ENCODE measurements at places on chromosomes 4 and X.
A peak's percentile ranks its signal among the peaks of the same experiment; 100 is the strongest.

DNA sequence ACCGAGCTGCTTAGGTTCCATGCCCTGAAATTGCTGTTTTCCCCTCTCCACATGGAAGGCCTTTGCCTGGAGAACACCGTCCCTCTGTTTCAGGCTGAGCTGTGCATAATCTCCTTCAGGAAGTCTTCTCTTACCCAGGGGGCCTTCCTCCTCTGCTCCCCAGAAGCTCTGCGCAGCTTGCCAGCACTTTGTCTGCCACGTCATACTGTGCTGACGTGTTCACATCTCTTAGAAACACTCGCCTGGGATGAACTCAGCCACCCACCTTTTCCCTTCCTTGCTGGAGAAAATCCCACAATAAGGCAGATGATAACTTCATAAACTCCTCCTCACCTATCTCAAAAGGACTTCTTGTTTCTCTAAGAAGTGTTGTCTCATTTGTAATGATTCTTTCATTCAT, 110.7 kb downstream of the ARHGAP10 start:
- DNase-seq, result no peak

DNA sequence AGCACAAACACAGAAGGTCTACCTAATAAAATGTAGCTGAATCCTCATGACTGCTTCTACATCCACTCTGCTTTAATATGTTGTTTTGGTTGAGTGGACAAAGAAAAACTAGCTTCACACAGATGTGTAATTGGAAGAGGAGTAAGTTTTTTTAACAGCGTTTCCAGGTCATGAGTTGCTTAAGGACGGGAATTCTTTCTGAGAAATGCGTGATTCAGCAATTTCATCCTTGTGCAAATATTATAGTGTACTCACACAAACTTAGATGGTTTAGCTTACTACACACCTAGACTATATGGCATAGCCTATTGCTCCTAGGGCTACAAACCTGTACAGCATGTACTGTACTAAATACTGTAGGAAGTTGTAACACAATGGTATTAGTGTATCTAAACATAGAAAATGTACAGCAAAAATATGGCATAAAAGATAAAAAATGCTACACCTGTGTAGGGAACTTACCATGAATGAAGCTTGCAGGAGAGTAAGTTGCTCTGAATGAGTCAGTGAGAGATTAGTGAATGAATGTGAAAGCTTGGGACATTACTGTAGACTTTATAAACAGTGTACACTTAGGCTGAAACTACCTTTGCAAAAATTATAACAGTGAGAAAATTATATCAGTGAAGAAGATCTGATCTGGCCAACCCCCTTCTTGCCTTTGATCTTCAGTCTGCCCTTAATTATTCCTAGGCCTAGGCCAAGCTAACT, 70.8 kb upstream of the IL15 start:
- DNase-seq, result no peak

DNA sequence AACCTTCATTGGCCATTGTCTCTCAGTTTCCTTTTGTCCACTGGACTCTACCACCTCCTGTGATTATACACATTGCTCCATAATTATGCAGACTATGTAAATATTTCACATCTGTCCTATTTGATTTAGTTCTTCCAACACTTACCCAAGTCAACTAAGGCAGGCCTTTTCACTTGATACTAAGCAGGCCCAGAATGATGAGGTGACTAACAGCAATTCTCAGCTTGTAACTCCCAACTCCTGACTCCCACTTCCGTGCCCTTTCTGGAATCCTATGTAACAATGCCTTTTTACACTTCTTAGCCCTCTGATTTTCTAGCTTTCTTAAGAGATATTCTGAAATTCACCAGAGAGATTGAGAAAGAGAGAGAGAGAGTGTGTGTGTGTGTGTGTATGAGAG, 6.6 kb downstream of the PAK3 start:
- DNase-seq, result no peak

- no peak for DNase-seq
These were observed 336.4 kb upstream of the NOCT start for GRCh38 chr4:138678985-138679746.

GRCh38 chrX:109533631-109534030, 3.0 kb upstream of the NXT2 start:
- DNase-seq, result no peak

DNA sequence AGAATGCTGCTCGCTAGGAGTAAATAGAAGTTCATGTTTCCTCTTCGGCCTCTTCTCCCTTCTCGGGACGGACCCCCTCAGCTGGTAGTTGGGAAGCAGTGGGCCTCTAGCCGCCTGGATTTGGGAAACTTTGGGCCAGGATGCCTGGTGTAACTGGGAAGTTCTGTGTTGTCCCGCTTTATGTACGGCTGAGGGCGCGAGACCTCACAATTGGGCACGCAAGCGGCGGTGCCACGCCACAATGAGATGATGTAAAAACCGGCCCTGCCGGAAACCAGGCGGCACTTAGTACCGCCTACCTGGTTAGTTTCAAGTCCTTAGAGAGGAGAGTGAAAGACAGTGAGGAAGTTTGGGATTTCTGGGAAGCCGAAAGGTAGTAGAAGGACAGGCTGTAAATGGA, at the start of gene CT83:
CT83 (minus strand) TSS at position 155 of the 400 bp plus-strand sequence; CDS start at position 35, 120 bp downstream.
- DNase-seq, result no peak

DNA sequence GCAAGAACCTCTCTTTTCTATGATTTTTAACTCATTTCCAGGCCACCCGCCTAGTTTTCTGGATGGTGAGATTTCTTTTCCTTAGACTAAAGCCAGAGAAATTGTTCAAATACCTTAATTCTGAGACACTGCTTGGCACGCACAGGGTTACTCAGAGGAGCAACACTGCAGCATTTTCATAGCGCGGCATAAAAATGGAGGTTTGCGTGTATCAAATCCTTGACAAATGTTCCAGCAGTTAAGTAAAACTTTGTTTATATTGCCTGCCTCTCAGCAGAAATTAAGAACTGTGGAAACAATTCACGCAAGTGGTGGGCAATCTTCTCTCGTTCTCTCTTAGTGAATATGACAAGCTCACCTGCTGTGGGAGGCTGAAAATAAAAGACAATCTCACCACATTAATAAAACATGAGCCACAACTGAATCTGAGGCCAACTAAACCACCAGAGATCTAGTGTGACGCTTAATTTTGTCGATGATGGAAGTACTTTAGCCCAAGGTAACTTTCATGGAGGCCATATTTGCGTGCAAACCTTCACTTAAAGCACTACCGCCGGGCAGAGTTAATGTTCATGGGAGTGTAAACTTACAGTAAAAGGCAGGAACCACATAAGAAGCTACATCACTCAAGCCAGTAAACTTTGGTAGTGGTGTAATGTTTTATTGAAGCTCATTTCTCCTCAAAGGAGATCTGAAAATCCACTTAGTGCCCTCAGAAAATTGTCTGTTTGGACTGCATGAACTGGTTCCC, 894.8 kb upstream of the EPHA5 start:
- no peak for DNase-seq

DNA sequence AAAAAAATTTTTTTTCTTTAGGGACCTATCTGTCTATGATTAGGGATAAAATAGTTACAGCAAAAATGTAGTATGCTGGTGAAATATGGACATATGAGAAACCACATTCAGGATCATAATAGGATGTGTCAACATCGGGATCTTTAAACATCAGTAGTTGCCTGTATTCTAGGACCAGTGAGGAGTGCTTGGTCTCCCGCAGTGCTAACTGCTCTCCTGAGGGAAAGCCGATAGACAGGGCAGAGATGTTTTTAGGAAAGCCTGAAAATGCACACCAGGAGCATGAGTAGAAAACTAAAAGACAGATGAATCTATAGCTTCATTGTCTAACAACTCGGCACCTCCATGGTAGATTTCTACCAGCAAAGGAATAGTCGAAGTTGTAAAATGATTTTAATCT, 178.1 kb upstream of the SMIM31 start:
- DNase-seq, result no peak

DNA sequence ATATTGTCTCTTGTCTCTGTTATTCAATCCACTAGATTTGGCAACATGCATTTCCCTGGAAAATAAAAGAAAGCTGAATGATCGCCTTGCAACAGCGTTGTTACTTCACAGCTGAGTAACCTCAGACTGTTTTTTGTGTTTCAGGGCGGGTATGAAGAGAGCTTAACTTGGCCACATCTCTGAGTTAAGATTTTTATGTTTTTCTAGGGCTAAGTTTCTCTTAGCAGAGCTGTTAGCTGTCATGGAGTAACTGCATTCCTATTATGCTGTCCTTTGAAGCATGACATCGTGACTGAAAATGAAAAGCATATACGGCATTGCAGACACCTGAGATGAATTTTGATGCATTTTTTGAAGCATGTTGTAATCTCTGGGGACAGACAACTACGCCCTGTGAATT, 1798.9 kb downstream of the PCDH7 start:
- no peak for DNase-seq

- DNase-seq, result no peak
These were observed 999 bp downstream of the NAP1L5 start for GRCh38 chr4:88696630-88697029.

- no peak for DNase-seq
These were observed 753.5 kb upstream of the PCDH10 start for GRCh38 chr4:132395561-132395960.

DNA sequence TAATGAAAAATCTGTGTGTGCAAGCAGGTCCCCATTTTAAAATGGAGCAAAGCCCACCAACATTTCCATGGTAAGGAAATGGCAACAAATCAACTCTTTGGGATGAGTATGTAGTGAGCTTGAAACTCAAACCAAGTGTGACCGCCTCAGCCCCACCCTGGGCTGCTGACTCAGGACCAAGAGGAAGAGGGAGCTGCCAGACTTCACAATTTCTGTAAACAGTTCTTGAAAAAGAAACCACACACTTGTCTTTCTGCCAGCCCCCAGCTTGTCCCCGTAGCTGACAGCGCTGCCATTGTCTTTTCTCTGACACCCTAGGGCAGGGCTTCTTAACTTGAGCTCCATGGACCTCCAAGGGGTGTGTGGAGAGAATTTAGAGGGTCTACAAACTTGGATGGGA, 10.3 kb downstream of the RTL5 start:
- peak; percentile 84 for DNase-seq

DNA sequence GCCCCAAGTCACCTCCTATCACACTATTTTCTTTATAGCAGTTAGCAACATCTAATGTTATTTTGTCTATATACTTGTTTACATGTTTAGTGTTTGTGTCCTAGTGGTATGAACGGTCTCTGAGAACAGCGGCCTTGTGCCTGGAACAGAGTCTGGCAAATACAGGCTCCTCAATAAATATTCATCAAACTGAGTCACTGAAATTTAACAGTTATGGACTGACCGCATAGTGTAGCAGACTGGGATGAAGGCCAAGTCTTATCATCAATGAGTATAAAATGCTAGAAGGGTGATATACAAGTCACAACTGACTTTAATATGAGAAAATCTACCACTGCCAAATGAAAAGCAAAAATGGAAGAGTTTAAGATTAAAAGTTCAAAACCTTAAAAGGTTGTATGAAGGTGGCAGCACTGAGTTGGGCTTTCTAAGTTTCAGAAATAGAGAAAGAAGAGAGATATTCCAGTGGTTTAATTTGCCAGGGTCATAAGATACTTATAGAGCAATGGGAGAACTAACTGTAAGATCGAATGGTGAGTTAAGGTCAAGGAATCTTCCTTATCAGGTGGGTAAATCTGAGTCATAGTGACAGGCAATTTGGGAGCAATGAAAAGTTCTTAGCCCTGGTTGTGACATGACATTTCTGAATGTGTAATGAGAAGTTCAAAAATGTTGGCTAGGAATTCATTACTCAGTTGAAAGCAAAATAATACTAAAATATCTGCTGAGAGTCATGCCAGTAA, 34.9 kb downstream of the ELOVL6 start:
- DNase-seq, result no peak

GRCh38 chr4:16157609-16158503, 68.4 kb downstream of the TAPT1 start:
- no peak for DNase-seq

DNA sequence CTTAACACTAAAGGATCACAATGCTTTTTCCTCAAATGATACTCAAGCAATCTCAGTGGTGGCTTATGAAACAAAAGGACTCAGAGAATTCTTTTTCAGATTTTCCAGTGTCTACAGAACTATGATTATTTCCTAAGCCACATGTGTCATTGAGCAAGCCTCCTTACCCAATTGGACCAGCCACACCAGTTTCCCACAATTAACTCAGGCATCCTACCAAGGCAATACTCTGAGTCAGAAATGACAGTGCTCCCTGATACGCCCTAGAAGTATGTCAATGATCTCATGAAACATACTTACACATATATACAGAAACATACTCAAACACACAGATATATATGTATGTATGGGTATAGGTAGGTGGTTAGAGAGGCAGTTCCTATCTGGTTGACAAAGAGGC, 4.8 kb downstream of the ADAMTS3 start:
- DNase-seq, result no peak

GRCh38 chr4:69120870-69121269, 24.6 kb downstream of the UGT2B7 start:
- no peak for DNase-seq

- DNase-seq, result no peak
These were observed 5.8 kb downstream of the GTPBP6 start for GRCh38 chrX:312621-313331.

- no peak for DNase-seq
These were observed 190.6 kb upstream of the TENT5D start for GRCh38 chrX:80229626-80230025.

DNA sequence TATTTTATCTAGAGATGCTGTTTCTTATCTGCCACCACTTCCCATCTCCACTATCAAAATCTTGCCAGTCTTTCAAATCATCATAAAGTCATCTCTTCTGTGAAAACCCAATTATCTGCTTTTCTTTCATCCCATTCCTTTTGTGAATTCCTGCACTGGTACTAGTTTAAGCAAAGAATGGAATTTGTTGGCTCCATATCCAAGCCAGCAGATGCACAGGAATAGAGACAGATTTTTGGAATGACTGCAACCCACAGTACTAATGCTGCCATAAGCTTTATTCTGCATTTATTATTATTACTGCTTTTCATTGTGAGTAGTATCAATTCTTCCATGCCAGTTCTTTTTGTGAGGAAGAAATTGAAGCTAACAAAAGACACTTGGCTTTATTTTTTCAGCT, 616.7 kb downstream of the RAPGEF2 start:
- DNase-seq, result no peak

DNA sequence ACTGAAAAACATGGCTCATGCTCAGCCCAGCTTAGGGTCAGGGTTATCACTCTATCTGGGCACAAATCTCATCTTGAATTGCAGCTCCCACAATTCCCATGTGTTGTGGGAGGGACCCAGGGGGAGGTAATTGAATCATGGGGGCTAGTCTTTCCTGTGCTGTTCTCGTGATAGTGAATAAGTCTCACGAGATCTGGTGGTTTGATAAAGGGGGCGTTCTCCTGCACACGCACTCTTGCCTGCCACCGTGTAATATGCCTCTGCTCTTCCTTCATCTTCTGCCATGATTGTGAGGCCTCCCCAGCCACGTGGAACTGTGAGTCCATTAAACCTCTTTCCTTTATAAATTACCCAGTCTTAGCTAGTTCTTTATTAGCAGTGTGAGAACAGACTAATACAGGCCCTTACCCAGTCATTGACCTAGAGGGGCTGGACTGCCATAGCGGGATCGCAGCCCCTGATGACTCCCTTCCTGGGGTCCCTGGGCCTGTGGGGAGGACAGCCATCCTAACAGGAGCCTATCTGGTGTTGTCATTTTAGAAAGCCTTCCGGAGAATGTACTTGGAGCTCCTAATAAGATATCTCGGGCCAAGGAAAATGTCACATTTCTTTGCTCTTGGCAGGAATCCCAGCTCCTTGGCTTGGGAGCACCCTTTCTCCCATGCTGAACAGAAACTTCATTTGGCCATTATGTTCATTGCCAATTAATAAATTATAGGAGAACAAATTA, 112.6 kb downstream of the PHKA2 start:
- DNase-seq, result no peak
